ENCODE measurements at places on chromosomes 6 and 20.

- DNase-seq, result no peak
Measured at GRCh38 chr20:3674447-3674846, 7.4 kb downstream of the ADAM33 start.

DNA sequence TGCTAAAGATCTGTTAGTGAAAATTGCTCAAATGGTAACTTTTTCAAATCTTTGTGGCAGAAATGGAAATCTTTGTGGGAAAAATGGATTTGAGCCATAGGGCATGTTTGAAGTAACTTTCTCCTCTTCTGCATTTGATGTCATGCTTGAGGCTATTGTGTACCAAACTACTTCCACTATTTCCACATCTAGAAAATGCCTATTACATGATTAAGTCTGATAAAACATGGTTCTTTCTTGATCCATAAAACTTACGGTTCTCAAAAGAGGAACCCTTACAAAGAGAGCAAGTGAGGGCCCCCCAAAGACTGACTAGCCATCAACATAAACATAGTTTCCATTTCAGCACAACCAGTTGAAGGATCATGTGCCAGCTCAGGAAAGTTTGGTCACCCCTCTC lies 150.6 kb downstream of the NFATC2 start:
- DNase-seq, result no peak

GRCh38 chr20:62010551-62011402 lies 54.9 kb downstream of the TAF4 start:
- DNase-seq, result peak; percentile 12

DNA sequence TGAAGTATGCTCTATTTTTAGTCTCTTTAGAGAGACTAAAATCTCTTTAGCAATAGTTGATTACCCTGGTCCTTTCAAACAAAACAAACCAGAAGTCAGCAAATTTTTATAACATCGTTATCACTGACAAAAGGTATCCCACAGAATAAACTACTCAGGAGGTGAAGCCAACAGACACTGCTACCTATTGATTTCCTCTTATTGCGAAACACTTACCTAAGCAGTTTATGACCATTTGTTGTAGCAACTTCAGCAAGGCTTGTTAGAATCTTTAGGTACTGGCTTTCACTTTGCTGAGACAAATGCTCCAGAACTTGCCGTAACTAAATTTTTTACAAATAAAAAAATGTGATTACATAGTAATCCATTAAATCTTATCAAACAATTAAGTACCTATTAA lies 64.4 kb downstream of the HACE1 start:
- no peak for DNase-seq

DNA sequence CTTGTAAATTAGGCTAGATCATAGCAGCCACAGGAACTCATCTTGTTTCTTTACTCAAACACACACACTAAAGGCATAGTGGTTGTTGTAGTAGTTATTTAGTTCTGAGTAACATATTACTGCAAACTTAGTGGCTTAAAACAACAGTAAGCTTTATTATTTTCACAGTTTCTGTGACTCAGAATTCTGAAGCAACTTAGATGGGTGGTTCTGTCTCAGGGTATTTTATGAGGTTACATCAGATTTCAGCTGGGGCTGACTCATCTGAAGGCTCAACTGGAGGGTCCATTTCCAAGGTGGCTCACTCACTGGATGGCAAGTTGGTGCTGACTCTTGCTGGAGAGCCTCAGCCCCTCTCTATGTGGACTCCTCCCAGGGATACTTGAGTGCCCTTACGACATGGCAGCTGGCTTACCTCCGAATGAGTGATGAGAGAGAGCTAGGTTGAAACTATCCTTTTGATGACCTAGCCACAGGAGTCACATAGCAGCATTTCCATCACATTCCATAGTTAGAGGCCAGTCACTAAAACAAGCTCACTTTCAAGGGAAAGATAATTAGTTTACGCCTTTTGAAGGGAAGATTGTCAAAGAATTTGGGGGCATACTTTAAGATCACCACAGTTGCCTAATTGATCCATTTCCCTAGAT lies 136.5 kb upstream of the PRND start:
- DNase-seq, result no peak

GRCh38 chr6:170271771-170272314 lies 19.0 kb downstream of the DLL1 start:
- DNase-seq, result peak; percentile 71

DNA sequence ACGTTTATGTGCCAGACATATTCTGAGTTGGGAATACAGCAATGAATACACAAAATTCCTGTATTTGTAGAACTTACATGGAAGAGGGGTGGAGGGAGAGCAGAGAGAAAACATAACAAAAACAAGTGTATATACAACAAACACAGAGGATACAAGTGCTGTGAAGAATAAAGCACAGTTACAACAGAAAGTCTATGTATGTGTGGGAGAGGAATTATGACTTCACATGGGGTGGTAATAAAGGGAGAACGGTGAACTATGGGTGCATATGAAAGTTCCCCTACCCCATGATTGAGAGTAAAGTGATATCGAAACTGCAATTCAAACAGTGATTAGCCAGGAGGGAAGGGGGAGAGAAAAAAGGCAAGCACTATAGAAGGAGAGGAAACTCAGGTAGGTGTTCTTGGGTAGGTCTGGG lies 24.6 kb downstream of the HBS1L start:
- DNase-seq, result no peak

DNA sequence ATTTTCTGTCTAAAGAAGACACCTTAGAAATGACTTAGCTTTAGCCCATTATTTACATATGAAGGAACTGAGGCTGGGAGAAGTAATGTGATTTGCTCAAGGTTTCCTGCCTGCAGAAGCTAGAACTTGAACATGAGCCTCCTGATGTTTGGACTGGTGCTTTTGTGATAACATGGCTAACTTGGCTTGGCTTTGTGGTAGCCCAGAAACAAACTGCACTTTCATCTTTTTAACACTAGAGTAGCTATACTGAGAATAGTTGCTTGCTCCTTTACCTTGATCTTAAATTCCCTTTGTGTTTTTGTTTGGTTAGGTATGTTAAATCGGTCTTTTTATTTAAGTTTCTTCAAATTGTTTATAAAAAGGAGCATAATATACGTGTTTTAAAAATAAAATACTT lies 163.5 kb upstream of the MANEA start:
- DNase-seq, result no peak

- DNase-seq, result no peak
Measured at GRCh38 chr6:56246541-56246880, 869 bp downstream of the COL21A1 start.

DNA sequence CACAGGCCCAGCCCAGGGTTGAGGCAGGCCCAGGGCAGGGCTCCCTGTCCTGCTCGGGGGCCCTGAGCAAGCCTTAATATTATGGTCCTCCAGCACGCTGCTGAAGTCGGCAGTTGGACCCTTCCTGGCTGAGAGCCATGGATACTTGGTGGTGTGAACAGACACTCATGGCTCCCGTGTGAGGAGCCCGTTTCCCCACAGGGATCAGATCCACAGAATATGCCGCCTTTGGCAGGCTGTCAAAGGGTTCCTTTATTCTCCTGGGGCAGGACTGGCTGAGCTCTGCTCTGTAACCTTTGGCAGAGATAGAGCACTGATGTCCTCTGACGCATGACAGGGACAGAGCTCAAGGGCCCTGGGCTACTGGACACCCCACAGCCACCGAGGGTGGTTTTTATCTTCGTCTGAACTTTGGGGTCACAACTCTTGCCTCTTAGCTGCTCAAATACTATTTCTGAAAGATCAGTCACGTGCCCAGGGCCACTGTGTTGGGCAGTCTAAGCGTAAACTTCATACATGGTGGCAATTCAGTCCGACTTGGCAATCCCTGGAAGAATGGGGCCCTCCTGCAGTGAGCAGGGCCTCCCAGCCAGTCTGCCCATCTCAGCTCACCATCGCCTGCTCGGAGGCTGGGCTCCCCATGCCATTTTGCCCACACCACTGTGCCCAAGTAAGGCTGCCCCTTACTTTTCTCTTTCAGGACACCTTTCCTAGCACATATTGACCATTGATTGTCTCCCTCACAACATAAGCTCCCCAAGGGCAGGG lies 49.1 kb downstream of the TTI1 start:
- no peak for DNase-seq

GRCh38 chr6:134373993-134374392 lies 56.1 kb upstream of the SGK1 start:
- DNase-seq, result no peak

GRCh38 chr20:21019814-21020658 lies 86.1 kb downstream of the LINC00237 start:
- no peak for DNase-seq

DNA sequence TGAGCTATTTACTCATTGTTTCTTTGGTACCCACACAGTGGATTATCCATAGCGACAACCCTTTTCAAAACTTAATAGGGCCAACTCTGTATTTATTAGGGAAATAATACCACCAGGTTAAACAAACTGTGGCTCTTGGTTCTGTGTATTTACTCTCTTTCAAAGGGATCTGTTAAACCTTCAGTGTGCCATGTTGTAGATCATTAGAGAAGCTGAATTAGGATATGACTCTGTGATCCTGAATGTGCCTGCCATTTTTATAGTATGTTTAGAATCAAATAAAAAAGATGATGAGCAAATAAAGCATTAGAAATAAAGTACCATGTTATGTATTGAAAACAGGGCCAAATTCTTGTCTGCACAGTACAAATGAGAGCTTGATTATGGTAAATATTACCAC lies 25.0 kb upstream of the SLC35D3 start:
- no peak for DNase-seq
